DMS53 (cell line): ENCODE measurements at places on chromosomes 5 and 9.

DNA sequence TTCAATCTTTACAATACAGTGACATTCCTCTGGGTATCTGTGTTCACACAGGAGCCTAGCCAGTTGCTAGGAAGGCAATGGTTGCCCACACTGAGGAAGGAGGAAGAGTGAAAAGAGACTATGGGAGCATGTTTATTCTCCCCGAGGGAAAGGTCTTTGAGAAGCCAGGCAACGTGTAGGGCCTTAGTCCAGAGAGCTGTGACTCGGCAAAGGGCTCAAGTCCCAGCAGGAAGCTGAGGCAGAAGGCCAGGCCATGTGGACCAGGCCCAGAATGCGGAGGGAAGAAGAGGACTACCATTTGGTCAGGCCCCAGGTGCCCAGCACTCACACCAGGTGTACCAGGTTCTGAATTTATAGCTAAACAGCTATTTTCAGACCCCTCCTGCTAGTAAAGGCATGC lies 136.6 kb upstream of the DMAC1 start:
- DNase-seq: no peak

DNA sequence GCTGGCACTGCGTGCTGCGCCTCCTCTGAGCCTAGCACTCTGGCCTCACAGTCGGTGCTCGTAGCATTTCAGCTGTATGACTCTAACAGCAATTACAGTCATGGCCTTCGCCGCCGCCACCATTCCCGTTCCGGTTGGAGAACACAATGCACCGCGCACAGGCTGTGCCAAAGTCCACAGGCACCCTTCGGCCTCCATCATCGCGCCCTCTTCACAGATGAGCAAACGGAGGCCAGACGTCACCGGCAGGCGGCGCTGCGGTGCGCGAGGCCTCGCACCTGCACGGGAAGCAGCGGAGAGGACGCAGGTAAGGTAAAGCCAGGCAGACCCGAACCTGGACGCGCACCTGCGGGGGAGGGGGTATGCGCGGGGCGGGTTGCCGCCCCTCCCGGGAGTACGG lies 128.9 kb downstream of the BARX1 start:
- no peak for DNase-seq

DNA sequence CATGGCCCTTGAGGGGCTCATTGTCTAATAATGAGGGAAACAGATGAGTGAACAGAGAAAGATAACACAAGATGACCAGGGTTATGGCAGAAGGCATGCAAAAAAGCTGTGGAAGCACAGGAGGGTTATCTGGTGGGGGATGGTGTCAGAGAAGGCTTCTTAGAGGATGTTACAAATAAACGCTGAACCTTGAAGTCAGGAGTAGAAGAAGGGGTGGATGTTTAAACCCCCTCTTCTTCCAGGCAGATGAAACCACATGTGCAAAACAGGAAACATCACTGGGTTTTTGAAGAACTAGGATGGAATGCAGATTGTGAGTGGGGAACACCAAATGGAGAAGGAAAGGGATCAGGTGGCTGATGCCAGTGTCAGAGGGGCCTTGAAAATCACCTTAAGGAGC lies 41.8 kb upstream of the NR5A1 start:
- no peak for DNase-seq

- peak; percentile 38 for DNase-seq
Measured at GRCh38 chr9:134778841-134779411, 101.7 kb upstream of the FCN2 start.

GRCh38 chr5:93476251-93476742 lies 104.7 kb downstream of the NR2F1-AS1 start:
- DNase-seq: peak; percentile 51
